ENCODE measurements at places on chromosomes 12 and 14. TPM values are rescaled to one million over a fixed set of nuclear protein-coding genes. Genes with fewer than 3 reads are reported as not detected.
A peak's percentile ranks its signal among the peaks of the same experiment; 100 is the strongest.

- H3K4me1 ChIP-seq = no peaks in the 10 kb centered on the region
- no peaks in the 10 kb centered on the region for H3K36me3 ChIP-seq
- no peak overlapping the region for H3K27ac ChIP-seq
Observed at GRCh38 chr12:119949594-119949993, 39.4 kb upstream of the BICDL1 start.

- no peaks in the 10 kb centered on the region for H3K4me1 ChIP-seq
- H3K4me3 ChIP-seq = no peak overlapping the region
- no peak overlapping the region for H3K27ac ChIP-seq
- no peaks in the 10 kb centered on the region for H3K36me3 ChIP-seq
Observed at GRCh38 chr14:55904086-55904485, 214.1 kb upstream of the PELI2 start.

GRCh38 chr12:63005382-63005781 is 70.4 kb upstream of the PPM1H start:
- H3K36me3 ChIP-seq = no peaks in the 10 kb centered on the region
- no peak overlapping the region for H3K4me3 ChIP-seq
- no peaks in the 10 kb centered on the region for H3K4me1 ChIP-seq

The SAV1 gene
- total RNA-seq = 46.9 TPM

DNA sequence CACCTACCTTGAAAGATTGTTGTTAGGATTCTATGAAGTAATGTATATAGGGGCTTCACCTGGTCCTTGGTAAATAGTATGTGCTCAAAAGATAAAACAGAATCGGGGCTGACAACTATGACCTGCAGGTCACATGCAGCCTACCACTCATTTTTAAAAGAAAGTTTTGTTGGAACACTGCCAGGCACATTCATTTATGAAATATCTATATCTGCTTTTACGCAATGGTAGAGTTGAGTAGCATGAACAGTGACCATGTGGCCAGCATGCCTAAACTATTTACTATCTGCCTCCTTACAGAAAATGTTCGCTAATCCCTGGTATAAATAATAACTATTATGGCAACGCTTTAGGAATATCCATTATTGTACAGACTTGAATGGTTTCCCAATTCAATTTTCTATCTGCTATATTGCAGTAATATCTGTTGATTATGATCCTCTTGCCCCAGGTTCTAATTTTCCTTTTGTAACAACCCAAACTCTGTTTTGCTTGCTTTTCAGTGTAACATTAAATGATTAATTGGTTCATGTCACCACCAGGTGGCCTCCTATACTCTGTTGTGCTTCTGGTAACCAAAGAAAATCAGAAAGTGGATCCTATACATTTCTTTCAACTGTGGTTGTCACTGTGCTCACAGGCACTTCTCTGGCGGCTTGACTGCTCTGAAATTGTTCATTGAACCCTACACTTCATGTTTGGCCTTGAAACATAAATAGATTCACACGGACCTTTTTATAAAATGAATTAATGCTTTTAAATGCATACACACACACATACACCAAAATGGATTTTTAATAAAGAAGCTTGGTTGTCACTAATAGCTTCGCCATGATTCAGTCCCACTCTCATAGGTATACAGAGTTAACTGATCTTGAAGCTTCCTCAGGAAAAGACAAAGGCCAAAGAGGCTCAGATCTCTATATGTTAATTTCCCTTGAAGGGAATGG is 227.7 kb upstream of the NPAS3 start:
- no peaks in the 10 kb centered on the region for H3K36me3 ChIP-seq
- H3K4me3 ChIP-seq = peak overlapping the region; percentile 14
- peaks cover 6% of the 10 kb centered on the region for H3K4me1 ChIP-seq
- H3K27me3 ChIP-seq = no peaks in the 10 kb centered on the region

GRCh38 chr12:108649126-108649525 is 15.4 kb upstream of the SELPLG start:
- peaks cover 33% of the 10 kb centered on the region for H3K36me3 ChIP-seq
- DNase-seq = peak; percentile 38
- peak overlapping the region; percentile 48 for H3K27ac ChIP-seq
- no peak overlapping the region for H3K4me3 ChIP-seq

DNA sequence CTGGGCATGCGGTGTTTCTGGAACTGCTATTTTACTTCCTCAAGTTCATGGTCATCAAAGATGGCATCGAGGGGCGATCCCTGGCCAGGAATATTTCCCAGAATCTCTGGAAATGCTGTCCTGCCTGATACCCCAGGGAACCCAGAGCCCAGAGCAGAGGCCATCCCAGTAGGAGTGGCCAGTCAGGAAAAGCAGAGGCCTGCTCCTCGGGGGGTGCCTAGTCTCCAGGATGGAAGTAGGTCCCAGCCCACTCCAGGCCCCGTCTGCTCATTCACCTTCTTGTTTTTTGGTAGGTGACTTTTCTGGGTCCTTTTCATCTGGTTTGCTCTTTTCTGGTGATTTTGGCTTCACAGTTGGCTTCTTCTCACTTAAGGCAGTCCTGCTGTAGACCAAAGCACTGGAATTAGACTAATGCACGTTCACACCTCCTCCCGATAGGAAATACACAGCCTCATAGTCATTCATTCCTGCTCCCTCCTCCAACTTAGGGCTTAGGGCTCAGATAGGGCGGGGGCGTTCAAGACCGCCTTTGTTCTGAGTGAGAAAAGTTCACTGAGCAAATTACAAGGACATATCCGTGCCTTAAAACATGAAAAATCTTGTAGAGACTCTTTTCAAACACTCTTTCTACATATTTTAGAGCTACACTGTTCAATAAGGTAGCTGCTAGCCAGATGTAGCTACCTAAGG is 51.1 kb downstream of the TRAFD1 start:
- H3K4me1 ChIP-seq = no peaks in the 10 kb centered on the region
- no peak overlapping the region for H3K27ac ChIP-seq

The WNT5B gene
- 40.3 TPM for total RNA-seq

GRCh38 chr12:80086025-80086424 is 13.3 kb upstream of the OTOGL start:
- DNase-seq = no peak
- H3K4me1 ChIP-seq = no peaks in the 10 kb centered on the region
- no peak overlapping the region for H3K4me3 ChIP-seq
- H3K36me3 ChIP-seq = no peaks in the 10 kb centered on the region
- H3K27ac ChIP-seq = no peak overlapping the region

Data from fibroblast of lung (primary cell).